Glutamatergic neuron (in vitro differentiated cells): ENCODE measurements at places on chromosomes 1 and 21. TPM values are rescaled to one million over a fixed set of nuclear protein-coding genes. Genes with fewer than 3 reads are reported as not detected.

DNA sequence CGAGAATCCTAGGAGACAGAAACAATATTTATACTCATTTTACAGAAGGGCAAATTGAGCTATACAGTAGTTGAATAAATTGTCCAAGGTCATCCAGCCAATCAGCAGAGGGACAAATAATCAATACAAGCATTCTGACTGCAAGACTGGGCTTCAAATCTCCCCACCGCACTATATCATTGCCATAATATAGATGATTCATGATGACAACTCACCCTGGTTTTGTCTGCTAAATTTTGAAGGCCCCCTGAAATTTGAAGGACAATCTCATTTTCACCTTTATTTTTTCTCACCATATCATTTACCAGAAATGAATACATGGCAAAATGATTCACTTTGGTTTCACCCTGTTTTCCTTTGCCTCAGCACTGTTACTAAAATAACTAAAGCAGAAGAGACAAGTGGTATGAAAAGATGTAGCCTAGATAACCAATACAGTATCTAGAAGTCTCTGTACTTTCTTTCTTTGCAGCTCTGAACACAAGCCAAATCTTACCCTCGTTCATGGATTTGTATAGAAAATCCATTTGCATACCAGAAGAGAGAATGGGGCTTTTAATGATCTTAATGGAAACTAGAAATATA, 292.5 kb downstream of the TTLL7 start:
- DNase-seq = no peak

The STIL gene
- total RNA-seq = 5.4 TPM

DNA sequence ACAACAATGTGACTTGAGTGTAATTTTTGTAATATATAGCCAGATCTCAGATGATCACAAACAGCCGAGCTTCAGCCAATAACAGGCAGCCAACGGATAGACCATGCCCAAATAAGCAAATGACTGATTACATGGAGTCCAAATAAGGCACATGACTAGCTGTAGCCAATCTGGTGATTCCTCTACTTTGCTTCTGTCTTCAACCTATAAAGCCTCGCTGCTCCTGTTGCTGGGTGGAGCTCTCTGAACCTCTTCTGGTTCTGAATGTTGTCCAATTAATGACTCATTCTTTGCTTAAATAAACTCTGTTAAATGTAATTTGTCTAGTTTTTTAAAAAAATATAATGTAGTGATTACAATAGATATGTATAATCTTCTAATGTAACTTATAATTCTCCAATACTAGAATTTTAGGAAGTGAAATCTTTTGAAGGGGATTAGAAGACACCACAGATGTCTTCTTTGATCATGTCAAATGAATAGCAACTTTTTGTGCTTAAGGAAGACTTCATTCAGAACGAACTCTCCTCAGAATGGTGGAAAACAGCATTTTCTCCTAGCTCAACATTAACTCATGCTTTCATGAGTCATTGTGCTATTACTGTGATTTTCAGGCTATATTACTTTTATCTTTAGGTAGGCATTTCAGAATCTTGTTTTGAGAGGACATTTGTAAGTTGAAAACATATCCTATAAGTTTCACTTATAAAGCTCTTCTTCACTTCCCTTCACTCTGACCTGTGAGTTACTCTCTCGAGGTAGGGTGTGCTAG, 857.8 kb upstream of the B3GALT2 start:
- DNase-seq = no peak

The NES gene
- 375 TPM for total RNA-seq

GRCh38 chr1:44664730-44665370, 9.4 kb downstream of the TMEM53 start:
- no peak for DNase-seq

DNA sequence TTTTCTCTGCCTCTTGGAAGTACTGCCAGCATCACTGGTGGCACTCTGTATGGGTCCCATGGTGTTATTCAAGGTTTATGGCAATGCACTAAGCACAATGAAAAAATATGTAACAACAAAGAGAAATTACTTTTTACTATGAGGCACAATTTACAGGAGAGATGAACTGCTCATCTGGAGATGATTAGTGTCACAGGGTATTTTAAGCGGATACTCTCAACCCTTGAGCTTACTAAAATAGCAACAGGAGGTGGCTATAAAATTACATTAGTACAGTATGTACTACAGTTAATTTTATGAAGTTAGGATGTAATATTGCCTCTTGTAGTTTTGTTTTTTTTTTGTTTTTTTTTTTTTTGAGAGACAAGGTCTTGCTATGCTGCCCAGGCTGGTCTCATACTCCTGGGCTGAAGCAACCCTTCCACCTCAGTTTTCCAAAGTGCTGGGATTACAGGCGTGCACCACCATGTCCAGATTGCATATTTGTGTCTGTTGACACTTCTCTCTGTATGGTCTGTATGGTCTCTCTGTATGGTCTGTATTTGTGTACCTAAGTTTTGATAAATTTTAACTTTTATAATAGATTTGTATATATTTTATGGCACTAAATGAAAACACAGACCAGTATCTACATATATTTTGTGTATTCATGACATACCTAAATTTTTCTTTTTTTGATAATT, 175.6 kb upstream of the HP1BP3 start:
- no peak for DNase-seq

DNA sequence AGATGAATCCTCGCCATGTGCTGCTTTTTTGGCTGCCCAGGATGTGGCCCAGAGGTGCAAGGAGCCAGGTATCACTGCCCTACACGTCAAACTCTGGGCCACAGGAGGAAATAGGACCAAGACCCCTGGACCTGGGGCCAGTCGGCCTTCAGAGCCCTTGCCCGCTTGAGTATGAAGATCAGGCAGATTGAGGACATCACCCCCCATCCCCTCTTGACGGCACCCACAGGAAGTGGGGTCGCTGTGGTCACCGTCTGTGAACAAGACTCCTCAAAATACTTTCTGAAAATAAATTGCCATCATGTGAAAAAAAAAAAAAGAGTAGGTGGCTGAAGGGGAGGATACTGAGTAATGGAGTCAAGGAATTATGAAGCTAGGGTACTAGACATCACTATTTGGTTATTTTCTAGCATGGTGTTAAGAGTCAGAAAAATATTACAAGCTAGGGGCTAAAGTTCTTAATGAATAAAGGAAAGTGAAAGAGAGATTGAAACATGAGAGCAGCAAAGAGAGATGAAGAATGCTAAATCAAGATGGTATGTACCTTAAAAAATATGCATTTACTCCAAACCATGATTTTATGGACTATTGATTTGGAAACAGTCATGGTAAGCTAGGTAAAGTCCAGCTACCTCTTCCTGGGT, 84.9 kb downstream of the CLEC20A start:
- DNase-seq = no peak

DNA sequence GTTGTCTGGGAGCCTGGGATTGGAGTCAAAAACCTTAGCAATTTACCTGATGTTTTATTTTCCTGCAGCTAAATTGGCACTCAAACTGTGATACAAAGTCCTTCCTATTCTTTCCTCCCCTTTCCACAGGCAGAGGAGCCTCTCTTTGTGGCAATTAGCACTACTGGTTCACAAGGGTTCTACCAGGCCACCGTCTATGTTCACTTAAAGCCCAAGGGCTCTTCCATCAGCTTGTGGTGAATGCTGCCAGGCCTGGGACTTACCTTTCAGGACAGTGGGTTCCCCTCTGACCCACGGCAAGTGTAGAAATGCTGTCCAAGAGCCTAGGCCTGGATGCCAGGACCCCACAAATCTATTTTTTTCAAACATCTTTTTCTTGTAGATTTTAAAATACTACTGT, 251.9 kb upstream of the B3GALT2 start:
- no peak for DNase-seq

- DNase-seq = no peak
These were observed 265.7 kb downstream of the COL11A1 start for GRCh38 chr1:102842606-102843005.

The WDR64 gene
- not detected for total RNA-seq

GRCh38 chr1:21645550-21645949, 23.6 kb downstream of the RAP1GAP start:
- no peak for DNase-seq

DNA sequence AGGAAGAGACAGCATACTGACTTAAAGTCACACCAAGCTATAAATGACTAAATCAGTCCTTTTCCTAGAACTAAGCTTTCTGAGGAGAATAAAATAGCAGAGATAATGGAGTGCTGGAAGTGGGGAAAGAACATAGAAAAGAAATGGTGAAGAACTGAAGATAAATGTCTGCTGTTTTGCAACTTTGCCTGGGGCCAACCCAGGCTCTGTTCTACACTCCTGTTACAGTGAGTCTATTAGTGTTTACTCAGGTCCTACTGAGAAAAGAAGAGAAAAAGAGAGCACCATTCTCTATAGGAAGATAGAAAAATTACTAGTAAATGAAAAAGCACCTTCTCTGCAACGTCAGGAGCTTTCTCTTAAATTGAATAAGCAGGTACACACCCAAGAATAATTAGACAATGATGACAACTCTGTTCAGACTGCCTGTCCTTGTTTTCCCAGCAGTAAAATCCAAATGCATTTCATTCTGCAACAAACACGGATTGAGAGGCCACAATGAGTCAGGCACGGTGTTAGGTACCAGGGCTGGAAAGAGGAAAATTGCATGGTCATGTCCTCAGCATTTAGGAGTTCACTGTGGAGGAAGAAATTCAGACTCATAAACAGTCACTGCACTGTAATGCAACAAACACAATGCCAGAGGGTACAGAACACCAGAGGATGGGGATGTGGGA, 139.4 kb upstream of the CAMK1G start:
- no peak for DNase-seq

DNA sequence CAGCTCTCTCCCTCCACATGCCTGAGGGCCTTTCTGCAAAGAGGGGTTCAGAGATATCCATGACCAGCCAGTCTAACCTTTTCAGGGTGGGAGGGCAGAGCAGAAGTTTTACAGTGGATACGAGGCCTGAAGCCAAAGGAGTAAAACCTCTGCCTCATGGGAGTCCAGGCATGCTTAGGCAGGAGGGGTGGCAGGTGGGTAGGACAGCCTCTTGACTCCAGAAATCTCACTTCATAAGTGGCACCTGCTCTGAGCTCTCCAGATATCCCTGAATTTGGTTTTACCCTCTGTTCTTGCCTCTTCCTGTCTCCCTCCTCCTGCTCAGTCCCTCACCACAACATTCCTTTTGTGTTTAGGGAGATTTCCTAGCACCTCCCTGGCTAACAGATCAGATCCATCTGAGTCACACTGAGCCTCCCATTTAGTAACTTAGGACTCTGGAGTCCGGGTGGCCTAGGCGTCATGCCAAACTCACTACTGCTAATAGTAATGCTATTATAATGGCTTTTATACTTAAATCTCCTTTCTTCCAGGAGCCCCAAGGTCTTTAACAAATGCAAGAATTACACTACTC, 201.0 kb downstream of the HS2ST1 start:
- no peak for DNase-seq

The OR2L13 gene
- total RNA-seq = not detected

- DNase-seq = no peak
These were observed 8.2 kb downstream of the OR2T10 start for GRCh38 chr1:248589334-248589733.

DNA sequence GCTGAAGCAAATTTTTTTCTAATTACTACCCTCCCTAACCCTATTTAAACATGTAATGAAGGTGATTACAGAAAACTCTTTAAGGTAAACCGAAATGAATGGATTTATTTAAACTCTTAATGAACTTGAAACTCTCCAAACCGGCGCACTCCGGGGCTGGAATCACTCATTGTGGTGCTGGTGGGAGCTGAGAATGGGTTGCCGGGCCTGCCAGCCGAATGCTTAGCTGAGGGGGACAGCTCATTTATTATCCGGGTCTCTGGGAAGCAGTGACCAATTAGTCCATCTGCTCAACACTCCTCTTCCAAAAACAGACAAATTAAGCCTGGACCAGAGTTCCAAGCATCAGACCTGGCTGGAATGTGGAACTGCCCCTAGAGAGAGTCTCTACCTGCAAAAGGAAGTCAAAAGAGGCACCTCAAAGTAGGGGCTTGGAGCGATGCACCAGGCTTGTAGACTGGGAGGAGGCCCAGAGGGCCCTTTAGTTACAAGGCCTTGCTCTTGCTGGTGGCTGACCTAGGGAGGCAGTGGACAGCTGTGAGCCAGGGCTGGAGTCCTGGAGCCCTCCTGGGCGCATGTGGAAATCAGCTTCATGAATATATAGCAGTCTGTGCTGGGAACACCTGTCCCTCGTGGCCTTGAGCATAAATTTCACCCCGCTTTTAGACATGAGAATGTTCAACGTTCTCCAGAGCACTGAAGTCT, 320.7 kb downstream of the AJAP1 start:
- no peak for DNase-seq

The CELA2A gene
- not detected for total RNA-seq

GRCh38 chr1:235736263-235736662, 86.7 kb upstream of the GNG4 start:
- no peak for DNase-seq

DNA sequence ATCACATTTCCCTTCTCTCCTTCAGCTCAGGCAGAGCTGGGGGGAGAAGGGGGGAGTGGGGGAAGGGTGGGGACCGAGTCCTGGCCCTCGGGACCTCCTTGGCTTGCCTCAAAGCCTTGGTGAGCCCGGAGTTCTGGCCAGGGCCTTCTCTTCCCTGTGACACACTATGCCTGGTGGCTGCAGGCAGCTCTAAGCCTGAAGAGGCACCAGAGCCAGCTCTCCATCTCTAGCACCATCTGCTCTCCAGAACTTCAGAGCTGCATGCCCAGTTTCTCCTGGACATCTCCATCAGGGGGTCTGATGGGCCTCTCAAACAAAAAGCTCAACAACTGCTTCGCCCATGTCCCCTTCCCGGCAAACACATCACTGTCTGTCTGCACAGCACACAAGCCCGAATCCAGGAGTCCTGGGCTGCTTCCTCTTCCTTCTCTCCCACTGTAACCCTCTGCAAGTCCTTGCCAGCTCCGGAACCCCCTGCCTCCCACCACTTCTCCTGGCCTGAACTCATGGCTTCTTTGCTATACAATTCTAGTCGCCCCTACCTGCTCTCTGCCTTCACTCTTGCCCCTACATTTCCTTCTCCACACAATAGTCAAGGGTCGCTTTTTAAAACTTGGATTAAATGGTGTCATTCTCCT, 26.5 kb downstream of the KIAA1614 start:
- no peak for DNase-seq

GRCh38 chr1:239448911-239449310, 62.5 kb downstream of the CHRM3 start:
- DNase-seq = no peak

GRCh38 chr1:5743435-5744095, 248.7 kb downstream of the NPHP4 start:
- no peak for DNase-seq

The AGO1 gene
- total RNA-seq = 103 TPM
